NB4 (cell line): ENCODE measurements at places on chromosomes 1 and 21.

GRCh38 chr1:150012611-150013010, 2.1 kb upstream of the OTUD7B start:
- no peak for DNase-seq

- no peak for DNase-seq
Observed at GRCh38 chr1:236535662-236536161, 11.9 kb downstream of the LGALS8 start.

DNA sequence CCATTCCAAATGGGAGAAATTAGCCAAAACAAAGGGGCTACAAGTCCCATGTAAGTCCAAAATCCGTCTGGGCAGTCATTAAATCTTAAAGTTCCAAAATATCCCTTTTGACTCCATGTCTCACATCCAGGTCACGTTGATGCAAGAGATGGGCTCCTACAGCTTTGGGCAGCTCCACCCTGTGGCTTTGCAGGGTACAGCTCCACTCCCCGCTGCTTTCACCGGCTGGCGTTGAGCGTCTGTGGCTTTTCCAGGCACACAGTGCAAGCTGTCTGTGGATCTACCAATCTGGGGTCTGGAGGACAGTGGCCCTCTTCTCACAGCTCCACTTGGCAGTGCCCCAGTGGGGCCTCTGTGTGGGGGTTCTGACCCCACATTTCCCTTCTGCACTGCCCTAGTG, 130.2 kb downstream of the TPR start:
- peak; percentile 14 for DNase-seq

DNA sequence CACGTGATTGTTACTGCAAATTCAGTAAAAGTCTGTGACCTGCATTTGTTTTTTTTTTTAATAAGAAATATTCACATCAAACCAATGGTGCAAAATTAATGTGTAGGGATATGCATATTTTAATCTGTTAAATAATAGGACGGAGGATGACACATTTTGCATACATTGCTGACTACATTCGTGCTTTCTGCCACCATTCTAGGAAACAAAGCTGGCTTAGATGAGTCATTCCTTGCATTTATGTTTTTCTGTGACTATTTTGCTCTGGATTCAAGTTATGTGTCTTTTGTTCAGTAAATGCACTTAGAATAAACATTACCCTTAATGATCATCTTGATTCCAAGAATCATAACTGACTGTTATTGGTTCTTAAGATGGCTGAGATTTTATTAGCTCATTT, 23.9 kb upstream of the CYYR1 start:
- no peak for DNase-seq

- no peak for DNase-seq
Observed at GRCh38 chr1:173779936-173780335, 44.5 kb upstream of the DARS2 start.

GRCh38 chr21:32554832-32555638, 30.3 kb downstream of the TCP10L start:
- no peak for DNase-seq

- DNase-seq, result no peak
Observed at GRCh38 chr1:107286125-107286524, 145.3 kb downstream of the NTNG1 start.

DNA sequence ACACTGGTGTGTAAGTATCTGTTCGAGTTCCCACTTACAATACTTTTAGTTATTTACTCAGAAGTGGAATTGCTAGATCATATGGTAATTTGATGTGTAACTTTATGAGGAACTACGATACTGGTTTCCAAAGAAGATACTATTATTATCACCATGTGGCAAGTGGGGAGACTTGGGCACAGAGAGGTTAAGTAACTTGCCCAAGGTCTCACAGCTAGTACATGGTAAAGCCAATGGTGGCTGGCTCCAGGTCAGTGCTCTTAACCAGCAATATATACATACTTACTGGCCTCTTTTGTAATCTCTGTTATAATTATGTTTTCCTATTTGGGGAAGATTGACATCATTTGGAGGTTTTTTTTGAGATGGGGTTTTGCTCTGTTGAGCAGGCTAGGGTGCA, 138.9 kb upstream of the HNRNPU start:
- no peak for DNase-seq

GRCh38 chr21:35924714-35925301, 135.5 kb downstream of the SETD4 start:
- peak; percentile 91 for DNase-seq

- DNase-seq, result no peak
Observed at GRCh38 chr1:67724928-67725560, 40.0 kb downstream of the GADD45A start.

- DNase-seq, result peak; percentile 53
Observed at GRCh38 chr21:30839304-30839703, 9.7 kb upstream of the KRTAP7-1 start.

DNA sequence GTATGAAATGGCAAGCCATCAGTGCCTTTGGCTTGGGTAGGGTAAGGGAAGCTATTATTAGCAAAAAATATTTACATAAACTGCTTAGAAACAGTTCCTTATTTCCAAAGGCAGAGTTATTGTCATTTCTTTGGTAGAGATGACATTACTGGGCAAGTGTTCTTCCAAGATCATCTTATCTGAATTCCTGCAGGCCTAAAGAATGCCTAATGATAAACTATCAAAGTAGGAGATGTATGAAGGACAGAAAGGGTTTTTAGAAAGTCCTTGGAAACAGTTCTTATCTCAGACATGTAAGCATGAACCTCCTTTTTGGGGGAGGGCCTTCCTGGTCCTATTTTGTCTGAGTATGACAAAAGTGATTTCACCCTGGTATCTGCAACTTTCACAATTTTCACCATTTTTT, 5.1 kb upstream of the FRRS1 start:
- DNase-seq, result no peak

DNA sequence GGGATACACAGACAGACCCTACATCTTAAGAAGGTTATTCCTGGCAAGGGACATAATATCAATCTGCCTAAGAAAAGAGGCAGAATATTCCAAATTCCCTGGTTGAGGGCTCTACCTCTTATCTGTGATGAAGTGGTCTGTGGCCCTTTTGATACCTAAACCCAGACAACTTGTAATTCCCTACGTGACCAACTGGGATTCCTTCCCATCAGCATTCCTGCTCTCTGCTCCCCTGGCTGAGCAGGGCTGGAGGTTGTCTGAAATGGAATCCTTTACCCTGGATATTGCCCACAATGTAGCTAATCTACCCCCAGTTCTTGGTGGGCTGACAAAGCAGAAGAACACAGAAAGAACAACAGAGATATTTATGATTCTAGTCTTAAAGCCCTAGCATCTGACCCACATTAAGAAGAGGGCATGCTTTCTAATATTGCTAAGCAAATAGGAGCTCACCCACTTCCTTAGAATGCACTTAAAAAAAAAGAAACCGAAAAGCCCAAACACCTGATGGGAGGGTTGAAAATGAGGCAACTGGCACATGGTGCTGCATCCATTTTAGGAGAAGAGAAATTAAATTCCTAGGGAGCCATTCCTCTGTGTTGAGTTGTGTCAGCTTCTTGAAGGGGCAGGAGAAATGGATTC, 36.8 kb downstream of the GADD45A start:
- no peak for DNase-seq

- no peak for DNase-seq
Observed at GRCh38 chr1:226806988-226807387, 63.4 kb upstream of the PSEN2 start.

DNA sequence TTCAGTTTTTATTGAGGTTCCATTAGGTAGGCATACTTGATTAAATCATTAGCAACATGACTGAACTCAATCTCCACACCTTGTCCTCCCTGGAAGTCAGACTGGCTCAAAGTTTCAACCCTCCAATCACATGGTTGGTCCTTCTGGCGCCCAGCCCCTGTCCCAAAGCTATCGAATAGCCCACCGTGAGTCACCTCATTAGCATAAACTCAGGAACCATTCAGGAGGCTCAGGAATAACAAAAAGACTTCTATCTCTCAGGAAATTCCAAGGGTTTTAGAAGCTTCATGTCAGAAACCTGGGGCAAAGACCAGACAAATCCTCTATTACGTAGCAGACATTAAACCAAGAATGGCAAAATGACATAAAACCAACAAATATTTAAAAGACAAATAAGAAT, 78.6 kb downstream of the RGS2 start:
- no peak for DNase-seq

DNA sequence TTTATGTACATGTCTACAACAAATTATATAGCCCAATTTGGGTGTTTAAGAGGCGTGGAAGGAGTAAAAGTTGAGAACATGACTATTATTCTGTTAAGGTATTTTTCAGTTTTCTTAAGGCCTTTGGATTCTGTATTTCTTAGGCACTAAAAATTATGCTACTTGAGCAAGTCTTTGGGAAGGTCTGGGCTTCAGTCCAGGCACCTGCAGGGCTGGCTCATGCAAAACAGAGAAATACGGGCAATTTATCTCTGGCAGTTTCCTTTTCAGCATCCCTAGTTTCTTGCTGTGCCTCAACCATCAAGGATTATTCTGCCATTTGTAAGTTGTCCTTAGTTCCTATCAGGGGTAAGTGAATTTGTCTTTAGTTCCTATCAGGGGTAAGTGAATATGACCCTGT, 358.8 kb upstream of the B3GALT2 start:
- DNase-seq, result no peak

- no peak for DNase-seq
Observed at GRCh38 chr1:214233856-214234634, 46.9 kb upstream of the SMYD2 start.

DNA sequence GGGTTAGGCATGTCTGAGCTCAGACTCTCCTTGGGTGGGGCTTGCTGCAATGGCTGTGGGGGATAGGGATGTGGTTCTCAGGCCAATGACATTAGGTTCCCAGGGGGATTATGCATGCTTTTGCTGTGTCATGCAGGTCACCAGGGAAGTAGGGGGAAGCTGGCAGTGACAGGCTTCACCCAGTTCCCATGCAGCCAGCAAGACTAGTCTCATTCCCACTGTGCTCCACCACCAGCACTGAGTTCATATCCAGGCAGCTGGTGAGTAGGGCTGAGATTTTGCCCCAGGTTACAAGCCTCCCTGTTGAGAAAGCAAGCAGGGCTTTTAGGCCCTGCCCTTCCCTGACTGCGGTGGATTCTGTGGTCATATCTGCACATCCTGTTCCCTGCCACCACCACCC, 32.1 kb upstream of the PLA2G5 start:
- DNase-seq, result peak; percentile 53

GRCh38 chr21:14862794-14863720, 201.7 kb downstream of the NRIP1 start:
- DNase-seq, result no peak

DNA sequence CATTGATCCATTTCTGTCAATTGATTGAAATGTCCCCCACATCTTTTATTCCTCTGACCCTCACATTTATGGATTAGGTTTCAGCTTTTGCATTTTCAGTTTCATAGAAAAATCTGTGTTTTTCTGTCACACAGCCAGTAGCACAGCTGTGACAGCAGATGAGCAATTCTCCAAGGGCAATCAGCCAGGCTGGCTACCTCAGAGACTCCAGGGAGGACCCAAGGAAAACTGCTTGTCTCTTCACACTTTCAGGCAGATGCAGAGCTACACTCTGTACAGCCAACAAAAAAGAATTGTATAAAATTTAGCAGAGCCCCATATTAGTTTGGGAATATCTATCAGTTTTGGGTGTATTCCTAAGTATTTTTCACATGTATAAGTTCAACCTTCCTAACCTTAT, 257.2 kb downstream of the LRRC7 start:
- DNase-seq, result no peak

- no peak for DNase-seq
Observed at GRCh38 chr1:153527023-153527682, 8.6 kb downstream of the S100A6 start.

DNA sequence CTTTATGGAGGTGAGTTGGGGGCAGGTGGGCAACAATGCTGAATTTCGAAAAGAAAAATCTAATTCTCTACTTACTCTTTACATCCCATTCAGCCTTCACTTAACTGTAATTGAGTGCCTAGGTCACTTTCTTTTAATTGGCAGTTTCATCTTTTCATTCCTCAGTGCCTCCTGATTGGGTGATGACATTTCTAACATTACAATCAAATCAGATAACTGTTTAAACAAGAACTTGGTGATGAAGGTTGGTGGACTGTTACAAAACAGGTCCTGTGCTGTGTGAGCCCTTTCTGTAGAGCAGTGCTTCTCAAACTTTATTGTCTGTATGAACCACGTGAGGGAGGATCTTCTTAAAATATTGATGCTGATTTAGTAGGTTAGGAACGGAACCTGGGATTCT, 40.1 kb upstream of the KCNQ4 start:
- DNase-seq, result no peak

- DNase-seq, result no peak
Observed at GRCh38 chr1:45607404-45608074, 16.3 kb downstream of the CCDC17 start.

DNA sequence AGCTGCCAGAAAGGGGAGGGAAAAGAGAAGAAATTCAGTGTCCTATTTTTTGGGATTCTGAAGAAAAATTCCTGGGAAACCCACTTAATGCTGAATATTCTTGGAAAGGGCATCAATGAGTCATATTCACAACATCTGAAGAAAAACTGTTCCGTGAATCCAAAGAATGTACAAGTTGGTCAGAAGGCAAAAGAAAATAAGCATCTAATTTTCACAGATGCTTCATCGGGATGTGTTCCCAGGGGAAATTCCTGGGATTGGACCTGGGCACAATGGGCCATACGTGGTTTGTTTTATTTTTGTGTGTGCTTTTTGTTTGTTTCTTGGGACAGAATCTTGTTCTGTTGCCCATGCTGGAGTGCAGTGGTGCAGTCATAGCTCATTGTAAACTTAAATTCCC, 112.2 kb downstream of the MAP3K21 start:
- no peak for DNase-seq

- DNase-seq, result no peak
Observed at GRCh38 chr1:151259351-151259750, 4.8 kb downstream of the PSMD4 start.

DNA sequence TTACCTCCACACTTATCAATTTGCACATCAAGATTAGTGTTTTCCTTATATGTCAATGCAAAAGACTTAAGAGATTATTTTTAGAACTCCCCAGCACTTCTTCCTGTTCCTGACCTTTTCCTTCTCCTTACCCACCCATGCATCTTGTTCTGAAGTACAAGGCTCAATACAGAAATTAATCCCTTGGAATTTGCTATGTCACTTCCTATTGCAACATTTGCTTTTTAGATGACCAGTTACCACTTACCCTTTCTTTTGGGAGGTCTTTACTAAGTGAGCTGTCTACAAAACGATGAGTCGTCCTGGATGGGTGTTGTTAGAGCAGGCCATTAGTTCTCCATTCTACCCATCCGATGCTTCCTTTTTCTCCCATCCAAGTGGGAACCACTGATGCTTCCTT, 221.2 kb downstream of the FMN2 start:
- DNase-seq, result peak; percentile 15

DNA sequence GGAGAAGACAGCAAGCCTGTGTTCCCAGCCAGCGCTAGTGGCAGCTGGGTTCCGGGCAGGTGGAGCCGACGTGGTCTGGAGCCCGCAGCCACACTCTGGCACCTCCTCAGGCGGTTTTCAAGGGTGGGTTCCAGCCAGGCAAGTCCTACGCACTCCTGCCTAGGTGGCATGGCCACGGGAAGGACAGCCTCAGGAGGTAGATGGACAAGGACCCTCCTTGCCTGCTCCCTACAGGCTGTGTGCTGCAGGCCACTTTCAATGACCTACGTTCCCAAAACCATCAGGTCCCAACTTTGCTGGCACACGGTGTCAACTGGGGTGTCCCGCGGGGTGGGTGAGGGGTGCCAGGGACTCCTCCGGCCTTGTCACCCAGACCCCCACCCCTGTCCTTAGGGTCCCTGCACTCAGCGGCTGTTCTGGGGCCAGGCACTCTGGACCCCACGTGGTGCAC, 6.7 kb upstream of the PTGER3 start:
- peak; percentile 13 for DNase-seq

- no peak for DNase-seq
Observed at GRCh38 chr1:57576756-57577155, 152.9 kb upstream of the DAB1 start.

GRCh38 chr1:70720109-70720508, 309.0 kb downstream of the CTH start:
- no peak for DNase-seq
